Transverse colon (tissue), 4 donors: ENCODE measurements at places on chromosomes 13 and 19.

DNA sequence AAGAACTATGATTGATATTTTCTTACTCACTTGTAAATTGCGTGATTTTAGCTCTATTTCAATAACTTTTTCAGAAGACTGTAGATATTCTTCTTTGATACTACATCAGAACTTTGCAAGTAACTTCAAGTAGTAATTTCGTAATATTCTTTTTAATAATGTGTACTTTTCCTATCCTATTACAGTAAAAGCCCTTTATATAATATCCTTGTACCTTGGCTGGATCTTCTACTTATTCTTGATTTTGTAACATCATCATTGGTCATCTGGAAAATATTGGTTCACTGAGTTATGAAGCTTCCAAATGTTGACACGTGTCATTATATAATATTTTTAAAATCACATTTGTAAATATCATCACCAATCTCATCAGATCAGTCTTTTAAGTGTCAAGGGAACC lies 32.4 kb downstream of the POLR1D start:
- no peak for DNase-seq

GRCh38 chr13:77506874-77507273 lies 28.6 kb upstream of the SCEL start:
- no peak for DNase-seq

DNA sequence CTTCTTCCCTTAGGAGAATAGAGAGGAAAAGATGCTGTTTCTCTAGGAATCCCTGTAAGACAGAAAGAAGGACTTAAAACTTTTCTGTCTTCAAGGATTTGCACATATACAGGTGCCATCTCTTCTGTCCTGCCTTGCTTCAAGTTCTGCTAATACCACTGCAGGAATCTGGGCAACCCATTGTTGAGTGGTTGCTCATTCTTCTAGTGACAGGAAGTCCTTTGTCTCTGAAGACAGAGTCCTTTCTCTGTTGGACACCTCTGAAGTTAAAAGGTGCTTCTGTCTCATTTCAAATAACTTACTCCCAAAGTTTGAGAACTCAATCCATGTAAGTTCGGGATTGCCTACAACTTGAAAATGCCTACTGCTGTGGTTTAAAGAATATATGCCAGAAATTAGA lies 114.4 kb upstream of the TMTC4 start:
- no peak for DNase-seq

DNA sequence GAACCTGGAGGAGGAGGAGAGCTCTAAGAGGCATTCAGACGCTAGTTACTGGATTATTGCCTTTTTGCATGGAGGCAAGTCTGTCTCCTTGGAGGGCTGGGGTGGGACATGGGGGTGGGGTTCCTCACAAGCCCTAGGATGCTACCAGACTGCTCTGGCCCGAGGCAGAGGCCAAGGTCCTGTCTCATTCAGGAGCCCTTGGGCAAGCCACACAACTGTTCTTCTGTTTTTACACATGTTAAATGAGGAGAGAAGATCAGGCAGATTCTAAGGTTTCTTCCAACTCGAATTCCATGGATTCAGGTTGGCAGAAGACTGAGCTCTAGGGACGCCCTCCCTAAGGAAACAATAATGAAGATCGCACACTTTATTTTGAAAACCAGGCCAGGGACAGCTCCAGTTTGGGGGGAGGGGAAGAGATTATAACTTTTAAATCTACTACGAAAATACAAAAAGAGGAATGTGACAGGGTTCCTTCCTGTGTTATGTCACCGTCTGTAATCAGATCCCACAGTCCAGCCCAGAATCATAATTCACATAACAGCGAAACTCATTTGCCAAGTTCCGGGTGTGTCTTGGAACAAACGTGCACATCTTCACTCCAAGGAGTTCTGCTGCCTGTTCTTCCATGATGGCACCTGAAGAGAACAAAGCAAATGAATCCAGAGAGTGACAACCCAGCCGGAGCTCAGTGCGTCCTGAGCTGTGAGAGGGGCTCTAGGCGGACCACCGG lies 25.2 kb downstream of the IL17D start:
- no peak for DNase-seq

- no peak for DNase-seq
These were observed 23.9 kb upstream of the LPAR6 start for GRCh38 chr13:48436661-48437288.

GRCh38 chr19:54207983-54208783 lies 7.5 kb downstream of the RPS9 start:
- peak; percentile 72 for DNase-seq

- DNase-seq = no peak
These were observed 413 bp downstream of the N4BP2L2 start for GRCh38 chr13:32538143-32538620.

DNA sequence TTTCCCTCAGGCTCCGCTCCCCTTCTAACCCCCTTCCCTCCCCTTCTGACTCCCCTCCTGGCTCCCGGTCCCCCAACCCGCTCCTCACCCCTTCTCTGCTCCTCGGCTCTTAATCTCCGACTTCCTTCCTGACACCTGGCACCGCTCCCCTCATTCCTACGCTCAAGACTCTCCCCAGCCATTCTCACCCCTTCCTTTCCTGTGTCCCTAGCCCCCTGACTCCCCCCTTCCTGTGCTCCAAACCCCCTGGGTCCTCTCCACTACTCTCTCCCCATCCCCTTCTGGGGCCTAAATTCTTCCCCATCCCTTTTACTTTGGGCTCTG lies 658 bp downstream of the CLPP start:
- DNase-seq = no peak

GRCh38 chr13:79880818-79881217 lies 399.9 kb downstream of the NDFIP2 start:
- no peak for DNase-seq

GRCh38 chr13:33678084-33678483 lies 139.9 kb upstream of the RFC3 start:
- DNase-seq = no peak

DNA sequence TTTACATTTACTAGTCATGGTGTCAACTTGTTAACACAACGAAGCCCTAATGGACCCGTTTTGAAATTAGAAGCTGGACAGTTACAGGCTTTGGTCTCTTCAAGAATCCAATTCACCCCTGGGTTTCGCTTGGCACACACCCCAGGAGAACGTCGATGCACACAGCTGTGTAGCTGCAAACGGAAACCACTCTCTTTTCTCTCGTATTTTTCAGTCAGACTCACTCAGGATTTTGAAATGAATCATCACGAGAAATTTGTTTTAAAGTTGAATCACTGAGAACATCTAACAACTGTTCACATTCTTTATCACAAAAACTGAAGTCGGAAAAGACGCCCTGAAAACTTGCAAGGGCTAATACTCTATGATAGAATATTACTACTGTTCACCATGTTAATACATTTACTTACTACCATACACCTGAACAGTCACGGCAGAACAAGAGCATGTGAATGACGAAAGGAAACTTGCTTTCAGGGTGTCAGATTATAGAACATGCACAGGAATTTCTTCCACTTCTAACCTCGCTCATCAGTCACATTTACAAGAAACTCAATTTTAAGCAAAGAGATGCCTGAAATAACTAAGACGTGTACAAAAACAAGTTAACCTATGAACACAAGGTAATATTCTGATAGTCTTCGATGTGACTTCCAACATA lies 4.7 kb downstream of the PNMA8A start:
- DNase-seq = peak; percentile 30

- DNase-seq = no peak
These were observed 14.5 kb upstream of the MPHOSPH8 start for GRCh38 chr13:19618977-19619376.

DNA sequence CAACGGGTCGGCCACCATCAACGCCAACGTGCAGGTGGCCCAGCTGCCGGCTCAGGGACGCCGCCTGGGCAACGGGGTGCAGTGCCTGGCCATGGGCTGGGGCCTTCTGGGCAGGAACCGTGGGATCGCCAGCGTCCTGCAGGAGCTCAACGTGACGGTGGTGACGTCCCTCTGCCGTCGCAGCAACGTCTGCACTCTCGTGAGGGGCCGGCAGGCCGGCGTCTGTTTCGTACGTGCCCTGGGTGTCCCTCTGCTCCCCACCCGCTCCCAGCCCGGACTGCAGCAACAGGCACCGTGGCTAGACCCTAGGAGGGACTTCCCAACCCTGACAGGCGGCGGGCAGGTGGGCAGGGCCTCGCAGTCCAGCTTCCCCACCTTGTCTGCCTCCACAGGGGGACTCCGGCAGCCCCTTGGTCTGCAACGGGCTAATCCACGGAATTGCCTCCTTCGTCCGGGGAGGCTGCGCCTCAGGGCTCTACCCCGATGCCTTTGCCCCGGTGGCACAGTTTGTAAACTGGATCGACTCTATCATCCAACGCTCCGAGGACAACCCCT lies 3.5 kb downstream of the ELANE start:
- DNase-seq = no peak

GRCh38 chr13:94454906-94455305 lies 24.6 kb downstream of the DCT start:
- no peak for DNase-seq

GRCh38 chr13:25915840-25916518 lies 135.8 kb downstream of the SHISA2 start:
- no peak for DNase-seq

DNA sequence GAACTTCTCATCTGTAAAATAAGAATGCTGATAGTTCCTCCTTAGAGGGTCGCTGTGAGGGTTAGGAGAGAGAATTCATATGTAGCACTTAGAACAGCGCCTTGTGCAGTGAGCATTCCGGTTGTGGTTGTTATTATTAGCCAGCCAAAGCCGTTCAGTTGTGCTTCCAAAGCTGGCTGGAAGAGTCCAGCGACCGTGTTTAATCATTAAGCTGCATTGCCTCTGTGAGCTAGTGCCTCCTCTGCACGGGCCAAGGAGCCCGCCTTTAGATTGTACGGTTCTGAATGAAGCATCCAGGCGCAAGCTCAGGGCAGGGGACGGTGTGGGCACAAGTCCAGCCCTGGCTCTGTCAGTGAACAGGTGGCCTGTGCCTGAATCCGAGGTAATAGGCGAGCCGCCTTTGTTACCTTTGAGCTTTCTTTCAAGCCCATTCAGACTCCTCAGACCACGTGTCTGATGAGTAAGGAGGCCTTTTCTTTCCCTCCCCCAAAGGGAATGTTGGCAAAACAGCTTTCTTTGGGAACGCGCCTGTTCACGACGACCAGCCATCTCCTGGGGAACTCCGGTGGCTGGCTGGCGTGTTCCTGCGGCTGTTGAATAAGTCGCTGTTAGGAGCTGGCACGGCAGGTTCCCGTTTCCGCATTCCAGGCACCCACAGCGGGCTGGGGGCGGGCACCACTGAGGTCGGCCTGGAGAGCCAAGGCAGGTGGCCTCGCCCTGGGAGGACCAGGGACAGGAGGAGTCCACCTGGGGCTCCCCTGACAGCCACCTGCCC lies 25.1 kb downstream of the SIPA1L3 start:
- peak; percentile 89 for DNase-seq

DNA sequence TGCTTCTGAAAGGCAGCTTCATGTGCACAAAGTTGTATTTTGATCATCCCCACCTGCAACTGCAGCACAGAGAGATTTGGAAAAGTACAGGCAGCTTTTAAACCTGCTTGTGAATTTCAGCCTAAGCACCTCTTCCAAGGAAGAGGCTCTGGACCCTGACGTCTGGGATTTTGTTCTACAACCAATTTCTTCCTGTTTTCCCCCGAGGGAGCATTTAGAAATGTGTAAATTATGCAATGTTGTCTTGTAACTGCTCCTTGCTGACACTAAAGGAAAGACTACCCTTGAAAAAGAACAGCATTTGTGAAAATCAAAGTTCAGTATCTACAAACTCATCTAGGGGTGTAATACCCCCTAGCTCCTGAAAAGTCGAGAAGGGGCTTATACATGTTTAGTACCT lies 15.4 kb downstream of the MED26 start:
- DNase-seq = no peak
